ENCODE measurements at places on chromosomes 4 and X. TPM values are rescaled to one million over a fixed set of nuclear protein-coding genes. Genes with fewer than 3 reads are reported as not detected.

GRCh38 chrX:68675571-68675970 is 28.1 kb downstream of the STARD8 start:
- no peak for DNase-seq

GRCh38 chr4:175273995-175274753 is 356.0 kb downstream of the ADAM29 start:
- no peak for DNase-seq

- DNase-seq = peak; percentile 29
Observed at GRCh38 chrX:308821-309520, 9.6 kb downstream of the GTPBP6 start.

GRCh38 chr4:14515556-14515955 is 486.7 kb upstream of the CPEB2 start:
- no peak for DNase-seq

DNA sequence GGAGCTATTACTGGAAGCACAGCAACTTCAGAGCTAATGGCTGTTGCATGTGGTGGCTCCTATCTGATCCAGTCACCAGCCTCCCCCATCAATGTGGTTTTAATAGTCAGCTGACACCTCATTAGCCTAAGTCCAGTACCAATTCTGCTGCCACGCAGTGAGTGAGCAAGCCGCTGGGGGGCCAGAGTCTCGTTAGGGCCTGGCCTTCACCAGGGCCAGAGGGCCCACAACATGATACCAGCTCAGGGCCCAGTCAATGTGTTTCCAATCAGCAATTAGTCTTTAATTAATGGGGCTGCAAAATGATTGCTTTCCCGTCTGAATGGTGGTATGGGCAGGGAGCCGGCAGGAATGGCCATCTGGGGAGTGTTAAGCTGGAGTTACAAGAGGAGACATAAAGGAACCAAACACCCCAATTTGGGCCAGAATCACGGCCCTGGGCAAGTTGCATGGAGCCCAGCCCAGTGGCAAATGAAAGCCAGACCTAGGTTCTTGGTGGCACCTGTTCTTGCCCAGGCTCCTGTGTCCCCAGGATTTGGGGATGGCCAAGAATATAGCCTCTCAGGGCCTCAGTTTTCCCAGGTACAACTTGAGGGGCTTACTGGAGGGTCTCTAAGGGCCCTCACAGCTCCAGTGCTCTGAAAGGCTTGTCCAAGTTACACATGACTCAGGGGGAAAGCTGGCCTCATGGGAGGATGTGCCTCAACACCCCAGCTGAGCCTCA is 119.2 kb downstream of the EFNB1 start:
- DNase-seq = no peak

GRCh38 chr4:6063684-6064083 is 45.5 kb upstream of the C4orf50 start:
- DNase-seq = no peak

DNA sequence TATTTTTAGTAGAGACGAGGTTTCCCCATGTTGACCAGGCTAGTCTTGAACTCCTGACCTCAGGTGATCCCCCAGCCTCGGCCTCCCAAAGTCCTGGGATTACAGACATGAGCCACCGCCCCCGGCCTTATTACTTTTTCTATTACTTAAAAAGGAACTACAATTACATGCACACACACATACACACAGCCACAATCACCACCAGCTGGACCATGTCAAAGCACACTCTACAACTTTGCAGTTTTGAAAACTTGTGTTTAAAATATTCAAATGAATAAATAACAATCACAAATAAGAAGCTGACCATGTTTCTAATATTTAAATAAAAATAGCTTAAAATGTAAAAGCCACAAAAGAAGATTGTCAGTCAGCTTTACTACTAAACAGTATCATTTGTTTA is 23.4 kb downstream of the SLC10A7 start:
- no peak for DNase-seq

- DNase-seq = no peak
Observed at GRCh38 chrX:28910487-28910886, 323.2 kb downstream of the IL1RAPL1 start.

GRCh38 chr4:54540931-54541330 is 116.8 kb upstream of the KIT start:
- DNase-seq = no peak

DNA sequence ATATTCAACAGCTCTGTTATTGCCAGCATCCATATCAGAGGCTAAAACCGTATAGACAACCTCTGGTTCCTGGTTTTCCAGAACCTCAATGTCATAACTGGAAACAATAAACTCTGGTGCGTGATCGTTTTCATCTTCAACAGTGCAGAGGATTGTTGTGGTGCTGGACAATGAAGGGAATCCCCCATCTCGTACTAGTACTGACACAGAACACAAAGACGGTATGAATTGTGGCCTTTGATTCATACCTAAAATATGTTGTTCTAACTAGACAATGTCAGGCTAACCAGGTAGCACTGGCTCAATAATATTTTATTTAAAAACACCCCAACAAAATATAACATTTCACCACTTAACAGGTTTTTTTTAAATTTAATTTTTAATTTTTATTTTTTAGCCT is 186.9 kb downstream of the DCHS2 start:
- DNase-seq = no peak

GRCh38 chrX:153766098-153766817 is 2.2 kb downstream of the PLXNB3 start:
- peak; percentile 25 for DNase-seq

DNA sequence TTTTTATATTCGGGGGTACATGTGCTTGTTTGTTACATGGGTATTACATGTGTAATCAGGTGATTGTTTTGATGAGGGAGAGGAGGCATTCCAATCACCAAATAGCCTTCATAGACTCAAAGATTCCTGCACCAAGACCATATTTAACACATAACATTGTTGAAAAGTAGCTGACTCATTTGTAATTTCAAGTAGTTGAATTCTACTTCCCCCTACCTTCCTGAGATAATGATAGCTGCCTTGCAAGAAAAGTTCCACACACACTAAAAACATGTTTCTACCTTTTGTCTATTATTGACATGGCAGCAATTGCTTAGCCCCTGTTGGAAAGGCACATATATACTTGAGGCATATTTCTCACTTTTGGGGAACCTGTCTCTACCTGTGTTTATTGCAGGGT is 16.1 kb downstream of the PGAM4 start:
- DNase-seq = no peak

DNA sequence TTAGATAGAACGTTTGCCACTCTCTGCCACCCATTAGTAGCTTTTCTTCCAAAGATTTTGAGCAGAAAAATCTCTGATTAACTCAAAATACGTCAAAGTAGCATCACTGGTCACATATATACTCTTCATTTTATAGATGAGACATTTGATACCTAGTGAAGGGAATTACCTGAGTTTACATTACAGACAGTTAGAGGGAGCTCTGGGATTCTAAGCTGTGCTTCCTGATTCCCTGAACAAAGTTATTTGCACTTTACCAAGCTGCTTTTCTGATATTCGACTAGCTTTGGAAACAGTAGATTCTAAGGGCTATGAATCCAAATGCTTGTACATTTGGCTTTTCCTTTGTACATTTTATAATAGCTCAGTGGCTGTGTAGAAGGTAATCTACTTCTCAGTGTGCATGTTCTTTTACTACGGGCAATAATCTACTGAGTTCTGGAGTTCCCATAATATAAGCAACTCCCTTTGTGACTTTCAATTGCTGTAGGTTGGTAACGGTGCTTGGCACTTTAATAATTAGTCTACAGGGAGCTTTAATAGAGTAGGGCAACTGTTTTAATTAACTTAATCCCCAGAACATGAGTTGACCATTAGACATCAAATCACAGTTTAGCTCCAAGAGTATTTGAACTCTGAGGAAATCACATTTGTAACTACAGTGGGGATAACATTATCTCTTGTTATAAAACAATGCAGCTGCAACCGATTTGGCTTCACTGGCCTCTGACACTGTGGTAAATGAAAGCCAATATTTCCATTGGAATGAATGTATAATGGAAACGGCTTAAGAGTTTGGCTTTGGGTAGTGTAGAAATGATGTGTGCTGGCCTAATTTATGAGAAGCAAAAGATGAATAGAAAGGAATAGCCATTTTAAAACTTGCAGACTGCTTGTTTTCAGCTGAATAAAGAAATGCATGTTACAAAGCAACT is 1602.4 kb downstream of the STIM2 start:
- DNase-seq = no peak

- no peak for DNase-seq
Observed at GRCh38 chrX:136115126-136115903, 32.0 kb upstream of the FHL1 start.

GRCh38 chr4:185357211-185357610 is 38.5 kb downstream of the LRP2BP start:
- DNase-seq = no peak

- no peak for DNase-seq
Observed at GRCh38 chr4:183435803-183436202, 8.6 kb upstream of the CDKN2AIP start.

- no peak for DNase-seq
Observed at GRCh38 chr4:48944756-48945241, 38.2 kb upstream of the OCIAD2 start.

- DNase-seq = peak; percentile 41
Observed at GRCh38 chr4:154332681-154333421, 158.7 kb downstream of the DCHS2 start.

DNA sequence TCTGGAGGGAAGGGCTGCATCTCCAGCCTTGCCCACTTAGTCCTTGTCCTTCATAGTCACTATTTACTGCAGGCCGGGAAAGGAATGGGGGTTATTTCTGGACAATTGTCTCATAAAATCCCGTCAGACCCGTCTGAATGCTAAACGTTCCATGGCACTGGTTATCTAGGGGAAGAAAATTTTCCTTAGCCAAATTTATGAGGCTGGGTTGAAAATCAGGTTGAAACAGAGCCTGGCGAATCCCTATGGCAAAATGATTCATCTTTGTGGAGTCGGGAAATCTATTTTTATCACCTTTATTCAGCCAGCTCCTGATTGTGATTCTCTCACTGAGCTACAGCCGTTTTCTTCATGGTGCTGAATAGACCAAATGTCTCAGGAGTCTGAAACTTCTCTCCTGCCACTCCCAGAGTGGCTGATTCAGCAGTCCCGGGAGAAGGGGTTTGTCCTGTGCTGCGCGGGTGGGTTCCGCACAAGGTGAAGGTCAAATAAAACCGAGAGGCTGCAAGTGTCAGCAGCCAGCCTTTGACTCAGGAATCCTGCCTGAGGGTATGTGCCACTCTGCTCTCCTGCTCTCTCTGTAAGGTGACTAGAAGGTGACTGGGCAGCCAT is 1.0 kb downstream of the LIMCH1 start:
- peak; percentile 43 for DNase-seq

GRCh38 chrX:118552121-118552900 is 56.7 kb downstream of the DOCK11 start:
- peak; percentile 39 for DNase-seq

- DNase-seq = no peak
Observed at GRCh38 chrX:129642641-129643040, 12.1 kb downstream of the APLN start.

DNA sequence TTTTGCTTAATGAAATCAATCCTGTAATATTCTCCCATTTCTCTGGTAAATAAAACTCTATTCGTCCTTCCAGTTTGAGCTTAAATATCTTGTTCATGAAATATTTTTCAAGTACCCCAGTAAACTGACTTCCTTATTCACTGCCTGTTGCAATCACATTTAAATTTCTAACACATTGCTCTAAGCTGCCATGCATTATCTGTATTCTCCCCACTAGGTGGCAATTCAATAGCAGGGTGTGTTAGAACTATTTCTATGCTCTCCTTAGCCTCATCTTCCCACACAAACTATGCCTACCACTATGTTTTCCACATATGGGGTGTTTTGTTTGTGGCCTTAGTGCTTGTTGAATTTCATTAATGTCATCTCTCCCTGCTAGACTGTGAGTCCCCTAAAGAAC is 377.1 kb upstream of the HS3ST1 start:
- no peak for DNase-seq

GRCh38 chr4:123446865-123447474 is 50.4 kb downstream of the SPRY1 start:
- no peak for DNase-seq

- no peak for DNase-seq
Observed at GRCh38 chrX:98350940-98351339, 1467.2 kb downstream of the RPA4 start.

- no peak for DNase-seq
Observed at GRCh38 chr4:123351713-123352112, 44.9 kb upstream of the SPRY1 start.

- DNase-seq = no peak
Observed at GRCh38 chr4:11675051-11675800, 246.5 kb upstream of the HS3ST1 start.

DNA sequence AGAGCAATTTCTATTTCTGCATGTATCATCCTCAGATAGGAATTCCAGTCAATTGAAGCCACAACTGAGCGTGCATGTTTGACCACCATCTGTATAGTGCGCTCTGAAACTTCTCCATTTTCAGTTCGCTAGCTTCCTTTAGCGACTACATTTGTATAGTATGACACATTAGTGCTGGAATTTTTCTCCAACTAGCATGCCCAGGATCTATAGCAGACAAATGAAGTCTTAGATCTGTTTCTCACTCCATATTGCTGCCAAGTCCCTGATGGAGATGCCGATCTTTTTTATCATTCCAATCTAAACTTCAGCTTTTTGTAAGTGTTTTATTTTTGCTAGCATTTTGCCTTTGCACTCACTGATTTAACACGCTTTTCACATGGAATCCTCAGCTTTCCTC is 774.8 kb upstream of the TENM3 start:
- DNase-seq = no peak

DNA sequence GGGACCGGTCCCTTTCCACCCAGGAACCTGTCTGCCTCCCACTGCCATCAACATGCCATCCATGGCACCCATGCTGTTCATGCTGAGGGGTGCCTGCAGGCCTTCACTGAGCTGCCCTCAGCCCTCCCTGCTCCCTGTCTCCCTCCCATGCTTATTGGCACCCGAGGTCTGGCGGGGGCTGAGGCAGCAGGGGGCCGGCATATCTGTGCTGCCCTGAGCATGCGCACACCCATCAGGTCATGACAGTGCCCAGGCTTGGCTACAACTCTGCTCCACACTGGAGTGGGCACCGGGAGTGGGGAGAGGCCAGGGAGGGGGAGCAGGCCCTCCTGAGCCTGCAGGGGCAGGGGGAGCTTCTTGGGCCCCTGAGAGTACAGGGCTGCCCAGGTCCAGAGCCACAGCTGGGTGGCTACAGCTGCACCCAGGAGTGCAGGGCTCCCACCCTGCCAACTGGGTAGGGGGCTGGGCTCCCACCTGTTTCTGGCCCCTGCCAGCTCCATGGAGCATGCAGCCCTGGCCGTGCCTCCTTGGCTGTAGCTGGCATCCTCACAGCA is 395.8 kb upstream of the DMD start:
- DNase-seq = no peak

The CXCL10 gene
- not detected for total RNA-seq

The RENBP gene
- total RNA-seq = 11.1 TPM

The MAGEC2 gene
- not detected for total RNA-seq

The CYP4V2 gene
- 25.3 TPM for total RNA-seq

The CRMP1 gene
- total RNA-seq = 1.2 TPM

The GABRG1 gene
- total RNA-seq = not detected

The PPP1R2C gene
- total RNA-seq = not detected

The F11 gene
- total RNA-seq = 0.40 TPM

The CXXC4 gene
- 4.7 TPM for total RNA-seq

The GAB1 gene
- total RNA-seq = 72.5 TPM

The CXCL6 gene
- total RNA-seq = not detected

The OCRL gene
- 9.4 TPM for total RNA-seq

The SUPT20HL2 gene
- total RNA-seq = not detected

The SSX2 gene
- total RNA-seq = not detected

Data from Right ventricle myocardium superior (tissue), 1 donor.